ENCODE measurements at places on chromosomes 6 and 20. TPM values are rescaled to one million over a fixed set of nuclear protein-coding genes. Genes with fewer than 3 reads are reported as not detected.

CPXM1 gene
- total RNA-seq, result 18.1 TPM

FOXC1 gene
- 6.0 TPM for total RNA-seq

GGTLC1 gene
- not detected for total RNA-seq

ANKEF1 gene
- total RNA-seq, result 7.7 TPM

ZSWIM3 gene
- 7.7 TPM for total RNA-seq

MAFB gene
- total RNA-seq, result 14.2 TPM

SLC52A3 gene
- 1.7 TPM for total RNA-seq

PXDC1 gene
- total RNA-seq, result 92.5 TPM

RAB44 gene
- total RNA-seq, result not detected

IDH3B gene
- total RNA-seq, result 60.2 TPM

PLCG1 gene
- 39.5 TPM for total RNA-seq

GFRAL gene
- 0.96 TPM for total RNA-seq

DOK5 gene
- 6.7 TPM for total RNA-seq

RGS17 gene
- 6.7 TPM for total RNA-seq

SMOC2 gene
- total RNA-seq, result 146 TPM

PROKR2 gene
- not detected for total RNA-seq

PRL gene
- total RNA-seq, result 0.48 TPM

PNISR gene
- 92.7 TPM for total RNA-seq

CLPSL2 gene
- total RNA-seq, result not detected

POFUT1 gene
- total RNA-seq, result 43.1 TPM

HFE gene
- 11.8 TPM for total RNA-seq

WFDC12 gene
- not detected for total RNA-seq

FRS3 gene
- total RNA-seq, result not detected

SRSF12 gene
- 4.3 TPM for total RNA-seq

ECT2L gene
- total RNA-seq, result not detected

SOX18 gene
- total RNA-seq, result 8.7 TPM

COL11A2 gene
- total RNA-seq, result 0.72 TPM

ARID1B gene
- 102 TPM for total RNA-seq

AIF1 gene
- 63.6 TPM for total RNA-seq

SIGLEC1 gene
- total RNA-seq, result 5.8 TPM

IP6K3 gene
- 4.1 TPM for total RNA-seq

CCM2L gene
- 7.9 TPM for total RNA-seq

CCR6 gene
- total RNA-seq, result 1.4 TPM

LHFPL5 gene
- 0.24 TPM for total RNA-seq

AVP gene
- total RNA-seq, result not detected

VWA7 gene
- total RNA-seq, result not detected

NR2E1 gene
- 0.48 TPM for total RNA-seq

LPA gene
- total RNA-seq, result 0.24 TPM

TRERF1 gene
- 4.8 TPM for total RNA-seq

PBOV1 gene
- 2.2 TPM for total RNA-seq

MUC21 gene
- total RNA-seq, result not detected

PTPRT gene
- 17.8 TPM for total RNA-seq

SLC35D3 gene
- 0.72 TPM for total RNA-seq

PACSIN1 gene
- 0.72 TPM for total RNA-seq

SLC32A1 gene
- 6.3 TPM for total RNA-seq

MLIP gene
- total RNA-seq, result 2.9 TPM

APCDD1L gene
- 7.7 TPM for total RNA-seq

SNAP91 gene
- total RNA-seq, result 0.72 TPM

TSBP1 gene
- total RNA-seq, result 1.7 TPM

SHLD1 gene
- 14.7 TPM for total RNA-seq

PRR18 gene
- not detected for total RNA-seq

RBM38 gene
- 38.8 TPM for total RNA-seq

MYT1 gene
- total RNA-seq, result 1.2 TPM

HLA-DRB1 gene
- total RNA-seq, result 25.5 TPM

SAMD3 gene
- 9.1 TPM for total RNA-seq

CST2 gene
- total RNA-seq, result not detected

SIRPA gene
- total RNA-seq, result 7.5 TPM

ARFGEF3 gene
- total RNA-seq, result 4.6 TPM

HLA-DMA gene
- 5.8 TPM for total RNA-seq

Measured in umbilical cord (tissue), 2 donors.